ENCODE measurements at places on chromosomes 5 and 9.

- no peak for DNase-seq
Observed at GRCh38 chr9:77999231-77999631, 32.4 kb downstream of the GNAQ start.

GRCh38 chr9:78103971-78104433 lies 72.4 kb upstream of the GNAQ start:
- DNase-seq = peak; percentile 51

- no peak for DNase-seq
Observed at GRCh38 chr5:67542479-67542878, 345.9 kb upstream of the CD180 start.

DNA sequence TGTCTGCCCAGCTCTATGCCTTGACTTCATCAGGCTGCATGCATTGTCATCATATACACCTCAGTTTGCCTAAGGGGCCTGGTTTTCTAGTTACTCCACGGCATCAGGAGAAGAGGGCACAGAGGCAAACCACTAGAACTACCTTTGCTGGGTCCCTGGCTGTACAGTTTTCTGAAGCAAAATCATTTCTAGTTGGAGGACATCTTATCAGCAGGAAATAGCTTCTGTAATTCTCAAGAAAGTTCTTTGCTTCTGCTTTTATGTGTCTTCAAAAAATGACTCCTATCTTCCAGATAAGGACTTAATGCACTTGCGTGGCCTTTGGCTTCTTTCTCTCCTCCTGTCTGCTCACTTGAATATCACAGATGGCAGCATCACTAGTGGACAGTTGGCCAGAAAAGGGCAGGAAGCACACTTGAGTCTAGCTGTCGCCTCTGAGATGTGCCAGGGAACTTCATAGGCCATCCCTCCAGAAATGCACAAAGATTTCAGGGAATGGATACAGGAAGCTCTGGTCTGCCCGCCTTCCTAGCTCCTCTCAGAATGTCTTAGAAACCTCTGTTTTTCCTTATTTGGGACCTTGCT lies 22.4 kb upstream of the LTC4S start:
- DNase-seq = no peak

GRCh38 chr9:89422151-89422975 lies 75.5 kb downstream of the SEMA4D start:
- peak; percentile 35 for DNase-seq

DNA sequence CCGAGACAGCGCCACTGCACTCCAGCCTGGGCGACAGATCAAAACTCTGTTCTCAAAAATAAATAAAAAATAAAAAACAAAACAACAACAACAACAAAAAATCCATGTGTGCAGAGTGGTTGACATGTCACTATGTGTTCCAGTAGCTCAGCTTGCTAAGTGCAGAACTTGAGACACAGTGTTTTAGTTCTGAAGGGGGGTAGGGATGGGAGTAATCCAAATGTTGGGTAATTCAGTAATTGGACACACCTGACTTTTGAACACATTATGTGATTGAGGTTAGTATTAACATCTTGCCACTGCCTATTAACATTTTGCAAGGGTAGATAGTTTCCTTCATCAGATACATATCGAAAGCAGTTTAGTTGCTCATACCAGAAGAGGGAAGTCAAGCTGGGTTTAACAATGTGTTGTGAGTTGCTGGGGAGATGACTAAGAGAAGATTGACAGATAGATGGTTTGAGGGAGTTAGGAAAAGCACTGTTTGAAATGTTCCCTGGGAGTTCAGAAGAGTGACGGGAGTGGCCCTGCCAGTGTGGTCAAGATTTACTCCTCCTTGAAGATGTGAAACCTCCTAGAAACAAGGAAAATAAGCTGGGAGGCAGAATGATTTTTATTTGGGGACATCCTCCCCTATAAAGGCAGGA lies 928 bp downstream of the HACD4 start:
- DNase-seq = no peak

GRCh38 chr9:109447329-109448076 lies 50.6 kb downstream of the PTPN3 start:
- DNase-seq = no peak

- no peak for DNase-seq
Observed at GRCh38 chr5:158845941-158846340, 253.8 kb downstream of the EBF1 start.

GRCh38 chr5:176578391-176578808 lies 29.3 kb downstream of the CDHR2 start:
- peak; percentile 52 for DNase-seq

DNA sequence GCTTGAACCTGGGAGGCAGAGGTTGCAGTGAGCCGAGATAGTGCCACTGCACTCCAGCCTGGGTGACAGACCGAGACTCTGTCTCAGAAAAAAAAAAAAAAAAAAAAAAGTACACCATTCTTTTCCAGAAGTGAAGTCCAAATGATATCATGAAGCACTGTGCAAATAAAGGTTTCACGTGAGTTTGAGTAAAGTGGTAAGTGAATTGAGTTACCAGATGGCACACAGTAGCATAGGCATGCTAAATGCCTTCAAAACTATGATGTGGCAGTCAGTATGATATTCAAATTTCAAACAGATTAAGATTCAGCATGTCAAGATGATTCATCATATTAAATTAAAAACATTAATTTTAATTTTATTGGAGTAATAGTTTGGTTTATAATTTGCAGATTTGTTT lies 195.2 kb downstream of the TAF11L14 start:
- no peak for DNase-seq

DNA sequence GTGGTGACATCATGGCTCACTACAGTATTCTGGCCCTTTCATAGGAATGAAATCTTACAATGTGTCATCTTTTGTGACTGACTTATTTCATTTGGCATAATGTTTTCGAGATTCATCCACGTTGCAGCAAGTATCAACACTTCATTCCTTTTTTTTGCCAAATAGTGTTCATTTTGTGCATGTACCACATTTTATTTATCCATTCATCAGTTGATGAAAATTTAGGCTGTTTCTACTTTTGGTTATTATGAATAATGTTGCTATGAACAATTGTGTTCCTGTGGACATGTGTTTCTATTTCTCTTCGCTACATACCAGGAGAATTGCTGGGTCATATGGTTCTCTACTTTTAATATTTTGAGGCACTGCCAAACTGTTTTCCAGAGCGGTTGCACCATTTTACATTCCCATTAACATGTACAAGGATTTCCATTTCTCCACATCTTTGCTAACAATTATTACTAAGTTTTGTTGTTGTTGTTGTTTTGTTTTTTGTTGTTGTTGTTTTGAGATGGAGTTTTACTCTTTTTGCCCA lies 43.5 kb downstream of the RMI1 start:
- DNase-seq = no peak

DNA sequence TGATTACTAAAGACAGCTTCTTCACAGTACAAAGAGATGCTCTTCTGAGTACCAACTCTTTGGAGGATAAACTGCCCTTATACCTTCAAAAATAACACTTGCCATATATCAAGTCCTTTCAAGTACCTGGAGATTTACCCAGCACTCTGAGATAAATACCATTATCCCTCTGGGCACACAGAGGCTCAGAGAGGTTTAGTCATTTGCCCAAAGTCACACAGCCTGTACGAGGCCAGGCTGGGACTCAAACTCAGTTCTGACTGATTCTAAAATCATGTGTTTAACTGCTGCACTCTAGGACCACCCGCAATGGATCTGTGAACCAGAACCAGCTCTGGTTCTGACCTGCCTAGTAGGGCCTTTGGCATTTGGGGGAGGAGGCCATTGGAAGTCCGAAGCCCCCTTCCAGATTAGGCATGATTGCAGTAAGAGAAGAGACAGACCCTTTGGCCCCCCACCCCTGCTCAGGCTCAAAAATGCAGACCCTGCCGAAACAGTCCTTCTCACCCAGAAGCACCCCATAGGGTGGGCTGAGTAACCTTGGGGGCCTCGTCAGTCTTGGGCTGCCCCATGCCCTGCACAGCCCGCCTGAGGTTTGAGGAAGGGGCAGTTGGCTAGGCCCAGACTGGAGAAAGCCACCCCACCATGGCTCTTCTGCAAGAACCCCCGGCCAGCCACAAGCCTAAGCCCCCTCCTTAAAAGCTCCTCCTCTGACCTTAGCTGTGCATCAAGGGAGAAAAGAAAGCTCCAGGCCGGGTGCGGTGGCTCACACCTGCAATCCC lies 32.8 kb upstream of the IL17B start:
- DNase-seq = no peak

GRCh38 chr9:114677418-114677817 lies 4.6 kb downstream of the TEX48 start:
- no peak for DNase-seq

DNA sequence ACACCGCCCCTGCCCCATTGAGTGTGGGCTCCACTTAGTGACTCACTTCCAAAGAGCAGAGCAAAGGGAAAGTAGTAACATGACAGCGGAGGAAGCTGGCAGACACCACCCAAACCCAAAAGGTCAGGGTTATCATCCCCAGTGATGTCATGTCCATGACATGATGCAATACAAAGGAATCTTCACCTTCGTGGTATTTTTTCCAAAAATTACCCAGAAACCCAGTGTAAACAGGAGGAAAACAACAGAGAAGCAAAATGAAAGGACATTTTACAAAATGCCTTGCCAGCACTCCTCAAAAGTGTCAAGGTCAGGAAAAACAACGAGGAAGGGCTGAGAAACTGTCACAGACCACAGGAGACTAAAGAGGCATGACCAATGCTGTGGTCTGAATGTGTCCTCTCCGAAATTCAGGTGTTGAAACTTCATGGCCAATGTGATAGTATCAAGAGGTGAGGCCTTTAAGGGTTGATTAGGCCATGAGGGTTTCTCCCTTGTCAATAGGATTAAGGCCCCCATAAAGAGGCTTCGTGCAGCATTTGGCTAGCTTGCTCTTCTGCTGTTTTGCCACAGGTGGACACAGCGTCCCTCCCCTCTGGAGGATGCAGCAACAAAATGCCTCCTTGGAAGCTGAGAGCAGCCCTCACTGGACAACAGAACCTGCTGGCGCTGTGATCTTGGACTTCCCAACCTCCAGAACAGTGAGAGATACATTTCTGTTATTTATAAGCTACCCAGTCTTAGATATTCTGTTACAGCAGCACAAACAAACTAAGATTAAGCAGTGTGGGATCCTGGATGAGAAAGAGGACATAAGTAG lies 30.5 kb upstream of the MED10 start:
- no peak for DNase-seq
